ENCODE measurements at places on chromosomes 13 and 19.
A peak's percentile ranks its signal among the peaks of the same experiment; 100 is the strongest.

GRCh38 chr19:10289167-10289835, 451 bp upstream of the ICAM5 start:
- peak; percentile 48 for DNase-seq
- H3K27me3 ChIP-seq: peaks cover 62% of the 10 kb centered on the region
- H3K4me3 ChIP-seq: peak overlapping the region; percentile 87
- no peak overlapping the region for H3K27ac ChIP-seq

DNA sequence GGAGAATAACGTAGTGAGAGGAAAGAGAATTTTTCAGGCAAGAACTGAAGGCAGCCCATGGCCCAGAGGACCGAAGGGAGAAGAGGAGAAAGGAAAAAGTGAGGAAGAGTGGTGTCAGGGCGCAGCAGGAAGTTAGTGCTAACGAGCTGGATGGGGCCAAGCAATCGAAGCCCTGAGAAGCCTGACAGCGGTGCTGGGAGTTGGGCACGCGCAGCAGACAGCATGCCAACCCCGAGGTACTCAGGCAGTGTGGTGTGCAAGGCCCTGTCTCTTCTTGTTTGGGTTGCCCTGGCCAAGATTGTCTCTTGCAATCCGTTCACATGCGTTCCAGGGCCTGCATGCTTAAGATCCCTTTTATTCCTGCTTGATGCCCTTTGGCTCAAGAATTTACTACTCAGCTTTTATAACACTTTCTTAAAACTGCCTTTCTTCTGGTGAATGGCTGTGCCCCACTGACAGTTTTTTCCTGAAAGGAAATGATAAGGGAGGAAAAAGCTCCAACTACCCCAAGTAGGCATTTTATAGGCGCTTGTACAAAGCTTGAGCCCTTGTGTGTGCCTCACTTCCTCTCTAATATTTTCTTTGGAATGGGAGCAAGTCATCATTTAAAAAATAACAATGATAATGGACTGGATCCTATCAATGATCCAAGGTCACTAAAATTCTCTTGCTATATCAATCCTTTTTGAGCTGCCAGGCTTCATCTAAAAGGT, 115.4 kb downstream of the FLT1 start:
- peaks cover 42% of the 10 kb centered on the region for H3K27me3 ChIP-seq
- H3K4me3 ChIP-seq: no peak overlapping the region
- H3K27ac ChIP-seq: no peak overlapping the region
- peaks cover 2% of the 10 kb centered on the region for H3K4me1 ChIP-seq
- H3K36me3 ChIP-seq: no peaks in the 10 kb centered on the region
- DNase-seq: no peak

GRCh38 chr13:23433171-23434153, at the start of gene SACS:
Gene SACS, minus strand, starts transcription at chr13:23433702. Its CDS starts 22,463 bp downstream, at chr13:23411239.
- H3K27ac ChIP-seq: no peak within 1 kb of the TSS
- H3K4me1 ChIP-seq: peaks cover 9% of the 10 kb centered on the region
- H3K4me3 ChIP-seq: no peak within 1 kb of the TSS
- DNase-seq: no peak

GRCh38 chr19:51131780-51132680, 7.3 kb downstream of the SIGLEC9 start:
- no peak for DNase-seq
- H3K36me3 ChIP-seq: peaks cover under 1% of the 10 kb centered on the region
- H3K4me1 ChIP-seq: peaks cover 79% of the 10 kb centered on the region
- no peaks in the 10 kb centered on the region for H3K27me3 ChIP-seq
- H3K4me3 ChIP-seq: peak overlapping the region; percentile 80
- H3K27ac ChIP-seq: peak overlapping the region; percentile 62

GRCh38 chr13:21233086-21233485, 56.6 kb downstream of the MRPL57 start:
- H3K4me1 ChIP-seq: no peaks in the 10 kb centered on the region
- no peak for DNase-seq
- H3K27me3 ChIP-seq: peaks cover 27% of the 10 kb centered on the region
- H3K36me3 ChIP-seq: no peaks in the 10 kb centered on the region
- no peak overlapping the region for H3K4me3 ChIP-seq
- no peak overlapping the region for H3K27ac ChIP-seq
